ENCODE measurements at places on chromosomes 3 and 15. TPM values are rescaled to one million over a fixed set of nuclear protein-coding genes. Genes with fewer than 3 reads are reported as not detected.
A peak's percentile ranks its signal among the peaks of the same experiment; 100 is the strongest.

Gene TIMP4
- 2.4 TPM for total RNA-seq

GRCh38 chr15:75036212-75036616 is 12.8 kb downstream of the PPCDC start:
- no peak overlapping the region for H3K4me3 ChIP-seq
- no peaks in the 10 kb centered on the region for H3K36me3 ChIP-seq
- no peak for DNase-seq
- no peaks in the 10 kb centered on the region for H3K27me3 ChIP-seq

DNA sequence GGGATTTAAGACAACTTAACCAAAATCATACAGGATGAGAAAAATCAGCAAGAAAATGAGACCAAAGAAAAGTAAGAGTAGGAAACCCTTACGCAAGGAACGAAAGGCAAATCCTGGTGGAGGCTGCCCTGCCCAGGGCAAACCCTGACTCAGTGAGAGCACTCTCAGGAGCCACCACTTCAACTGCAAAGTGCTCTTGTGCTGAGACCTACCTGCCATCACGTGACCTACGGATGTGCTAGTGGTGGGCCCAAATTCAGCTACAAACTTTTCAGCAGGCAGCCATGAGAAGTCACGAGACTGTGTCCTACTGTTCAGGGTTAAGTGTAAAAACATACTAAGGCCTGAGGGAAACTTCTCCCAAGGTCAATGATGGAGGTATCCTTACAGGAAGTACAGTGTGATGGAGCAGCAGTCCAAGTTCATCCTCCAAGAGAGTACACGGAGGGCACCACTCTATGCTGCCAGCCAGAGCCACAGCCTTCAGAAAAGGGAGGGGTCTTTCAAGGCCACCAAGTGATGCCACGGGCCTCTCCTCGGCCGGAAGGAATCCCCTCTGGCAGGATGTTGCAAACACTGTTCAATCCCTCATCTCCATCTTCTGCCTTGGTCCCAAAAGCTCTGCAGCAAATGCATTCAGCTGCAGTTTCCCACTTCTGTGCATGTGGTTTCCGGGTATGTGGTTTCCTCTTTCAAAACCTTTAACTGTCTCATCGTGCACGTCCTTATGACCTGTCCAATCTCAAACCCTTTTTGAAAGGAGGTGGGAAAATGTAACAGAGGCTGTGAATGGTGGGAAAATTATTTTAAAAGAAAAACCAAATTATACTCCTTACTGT is 9.5 kb downstream of the CHSY1 start:
- no peaks in the 10 kb centered on the region for H3K27me3 ChIP-seq
- no peak overlapping the region for H3K4me3 ChIP-seq
- H3K4me1 ChIP-seq = peaks cover 41% of the 10 kb centered on the region
- peak; percentile 87 for DNase-seq
- H3K27ac ChIP-seq = peak overlapping the region; percentile 44

DNA sequence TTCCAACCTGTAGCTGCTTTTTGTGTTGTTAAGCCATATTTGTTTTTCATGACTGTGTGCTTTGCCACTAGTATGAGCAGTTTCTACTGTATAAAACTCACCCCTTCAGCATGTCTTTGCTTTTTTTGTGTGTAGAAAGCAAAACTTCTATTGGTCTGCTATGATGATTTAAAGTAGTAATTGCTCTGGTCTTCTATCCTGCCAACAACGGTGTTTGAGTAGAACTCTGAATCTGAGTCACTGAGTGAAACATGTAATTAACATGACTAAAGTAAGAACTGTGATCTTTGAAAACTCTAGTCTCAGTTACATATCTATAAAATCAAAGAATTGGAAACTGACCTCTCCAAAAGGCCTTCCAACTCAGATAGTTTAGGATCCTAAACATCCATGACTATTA is 133.6 kb downstream of the TPRG1 start:
- no peaks in the 10 kb centered on the region for H3K36me3 ChIP-seq
- H3K4me3 ChIP-seq = no peak overlapping the region
- peak; percentile 3 for DNase-seq
- no peak overlapping the region for H3K27ac ChIP-seq

DNA sequence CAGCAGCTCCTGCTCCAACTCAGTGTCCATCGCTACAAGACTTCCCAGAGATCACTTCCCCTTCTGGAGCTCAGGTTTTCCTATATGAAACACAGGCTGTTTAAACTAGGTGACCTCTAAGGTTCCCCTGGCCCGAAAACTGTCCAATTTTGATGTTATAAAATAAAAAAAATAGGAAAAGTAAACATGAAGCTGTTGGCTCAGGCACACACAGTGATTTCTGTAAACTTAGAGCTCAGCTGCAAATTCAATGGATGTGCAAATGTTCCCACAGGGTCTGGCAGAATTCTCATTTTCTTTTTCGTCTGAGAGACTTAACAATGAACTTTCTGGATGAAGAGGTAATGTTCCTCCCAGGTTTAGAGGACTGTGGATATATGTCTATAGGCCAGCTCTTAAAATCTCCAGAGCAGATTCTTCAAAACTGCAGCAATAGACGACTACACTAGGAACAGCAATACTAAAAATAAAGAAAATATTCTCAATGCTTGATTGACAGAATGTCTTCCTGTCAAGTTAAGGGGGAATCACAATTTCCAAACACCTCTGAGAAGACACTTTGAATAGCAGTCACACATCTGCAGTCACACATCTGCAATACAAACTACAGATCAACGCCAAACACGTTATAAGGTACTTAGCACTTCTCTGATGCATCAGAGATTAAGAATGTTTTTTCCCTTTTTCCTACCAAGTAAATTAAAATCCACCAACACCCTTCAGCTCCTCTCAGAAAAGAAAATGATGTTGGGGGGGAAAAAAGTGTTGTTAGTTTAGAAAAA is 2.8 kb downstream of the NUP210 start:
- DNase-seq = no peak
- no peak overlapping the region for H3K27ac ChIP-seq
- H3K36me3 ChIP-seq = no peaks in the 10 kb centered on the region
- H3K27me3 ChIP-seq = peaks cover 22% of the 10 kb centered on the region
- H3K4me3 ChIP-seq = no peak overlapping the region

DNA sequence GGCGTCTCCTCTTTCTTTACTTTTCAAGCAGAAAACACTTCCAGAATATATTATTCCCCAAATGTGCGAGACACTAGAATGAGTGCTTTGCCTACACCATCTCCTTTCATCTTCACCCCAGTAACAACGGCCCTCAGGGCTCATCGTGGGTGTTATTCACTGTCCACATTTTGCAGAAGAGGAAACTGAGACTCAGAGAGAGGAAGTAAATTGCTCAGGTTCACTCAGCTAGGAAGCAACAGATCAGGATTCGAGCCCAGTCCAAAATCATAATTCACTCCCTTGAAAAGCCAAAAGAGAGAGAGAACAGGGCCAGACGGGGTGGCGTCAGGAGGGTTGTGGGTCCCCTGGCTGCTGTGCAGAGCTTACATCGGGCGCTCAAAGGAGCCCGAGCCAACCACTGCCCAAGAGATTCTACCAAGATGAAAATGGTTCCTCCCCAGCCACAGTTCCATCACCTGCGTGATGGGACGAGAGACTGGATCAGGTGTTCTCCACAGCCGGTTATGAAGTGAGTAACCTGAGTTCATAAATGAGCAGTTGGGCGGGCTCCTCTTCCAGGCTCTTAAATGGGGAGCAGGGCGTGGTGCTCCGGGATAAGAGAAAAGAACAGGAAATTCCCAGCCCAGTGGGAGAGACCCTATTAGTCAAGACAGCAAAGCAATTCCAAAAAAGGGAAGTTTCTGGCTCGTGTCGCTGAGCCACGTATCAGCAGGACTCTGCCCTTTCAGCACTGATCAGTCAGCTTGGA is 48.6 kb upstream of the FLNB start:
- DNase-seq = no peak
- H3K27me3 ChIP-seq = no peaks in the 10 kb centered on the region
- H3K27ac ChIP-seq = no peak overlapping the region
- H3K36me3 ChIP-seq = no peaks in the 10 kb centered on the region
- no peak overlapping the region for H3K4me3 ChIP-seq

DNA sequence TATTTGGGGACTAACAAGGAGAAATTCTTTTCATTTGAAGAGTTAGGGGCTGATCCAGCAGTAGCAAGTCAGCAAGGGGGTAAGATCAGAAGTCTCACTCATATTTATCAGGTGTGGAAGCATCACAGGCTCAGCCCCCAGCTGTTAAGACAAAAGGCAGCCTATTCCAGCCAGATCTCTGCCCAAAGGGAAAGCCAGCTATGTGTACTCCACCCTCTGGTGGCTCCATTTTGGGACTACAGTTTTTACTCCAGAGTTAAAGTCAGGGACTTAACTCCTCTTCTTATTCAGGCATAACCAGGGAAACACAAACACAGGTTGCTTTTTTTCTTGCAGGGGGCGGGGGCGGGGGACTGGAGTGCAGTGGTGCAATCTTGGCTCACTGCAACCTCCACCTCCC is 19.2 kb downstream of the UBP1 start:
- H3K27ac ChIP-seq = no peak overlapping the region
- no peaks in the 10 kb centered on the region for H3K4me1 ChIP-seq
- DNase-seq = no peak

- no peak overlapping the region for H3K27ac ChIP-seq
- no peak for DNase-seq
Observed at GRCh38 chr3:40278791-40279190, 30.7 kb upstream of the EIF1B start.

GRCh38 chr3:71217640-71218222 is 365.8 kb downstream of the FOXP1 start:
- H3K27me3 ChIP-seq = no peaks in the 10 kb centered on the region
- H3K4me1 ChIP-seq = no peaks in the 10 kb centered on the region
- H3K4me3 ChIP-seq = no peak overlapping the region
- DNase-seq = no peak
- H3K27ac ChIP-seq = no peak overlapping the region

DNA sequence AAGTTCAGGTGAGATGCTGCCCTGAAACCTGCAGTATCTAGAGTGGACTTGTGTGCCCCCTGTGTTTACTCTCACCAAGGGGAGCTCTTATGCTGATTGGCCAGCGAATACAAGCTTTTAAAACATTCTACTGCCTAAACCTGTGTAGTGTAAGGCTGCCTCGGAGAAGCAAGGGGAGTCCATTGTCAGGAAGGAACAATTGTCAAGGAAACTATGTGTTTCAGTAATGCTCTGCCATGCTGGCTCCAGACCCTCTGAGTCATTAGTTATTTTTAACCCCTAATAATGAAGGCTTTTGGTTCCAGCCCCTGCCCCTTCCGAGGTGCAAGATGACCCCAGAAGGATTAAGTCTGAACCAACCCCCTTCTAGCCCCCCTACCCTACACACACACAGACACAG is 66.1 kb upstream of the CHMP2B start:
- no peak for DNase-seq
- no peak overlapping the region for H3K4me3 ChIP-seq
- no peaks in the 10 kb centered on the region for H3K36me3 ChIP-seq
- no peaks in the 10 kb centered on the region for H3K27me3 ChIP-seq
- no peak overlapping the region for H3K27ac ChIP-seq

DNA sequence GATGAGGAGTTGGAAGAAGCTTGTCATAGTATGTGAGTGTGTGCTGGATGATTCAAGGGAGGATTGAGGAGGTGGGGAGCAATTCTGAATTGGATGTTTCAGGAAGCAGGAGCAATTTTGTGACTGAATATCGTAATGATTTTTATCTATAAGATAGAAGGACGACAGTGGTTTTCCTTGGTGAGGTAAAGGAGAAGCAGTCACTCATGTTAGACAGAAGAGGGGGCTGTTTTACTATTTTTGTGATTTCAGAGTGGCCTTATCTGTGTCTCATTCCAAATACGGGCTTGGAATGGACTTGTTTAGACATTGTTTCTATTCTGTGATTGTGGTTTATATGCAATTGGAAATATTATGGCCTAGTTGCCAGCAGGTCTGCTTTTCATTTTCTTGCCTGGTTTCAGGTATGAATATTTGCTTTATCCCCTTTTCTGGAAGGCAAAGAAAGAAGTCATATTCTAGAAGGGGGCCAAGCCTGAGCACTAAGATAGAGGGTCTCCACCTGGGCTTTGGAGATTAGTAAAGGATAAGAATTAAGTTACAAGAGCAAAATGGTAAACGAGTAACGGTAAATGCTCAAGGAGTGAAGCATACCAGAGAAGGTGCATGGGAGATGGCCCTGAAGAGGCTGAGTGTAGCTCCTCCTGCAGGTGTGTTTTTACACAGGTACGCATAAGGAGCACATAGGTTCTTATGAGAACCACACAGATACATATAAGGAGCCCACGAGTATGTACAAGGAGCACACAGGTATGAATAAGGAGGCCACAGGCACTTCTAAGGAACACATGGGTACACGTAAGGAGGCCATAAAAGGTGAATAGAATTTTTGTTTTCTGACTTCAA is 124.6 kb upstream of the KCNAB1 start:
- H3K27me3 ChIP-seq = no peaks in the 10 kb centered on the region
- H3K27ac ChIP-seq = no peak overlapping the region
- no peak overlapping the region for H3K4me3 ChIP-seq
- no peaks in the 10 kb centered on the region for H3K36me3 ChIP-seq
- no peaks in the 10 kb centered on the region for H3K4me1 ChIP-seq

Measured in osteoblast (primary cell).